Skin of body (tissue), 3 donors: ENCODE measurements at places on chromosomes 2 and 18.

GRCh38 chr2:45585267-45585861, 25.7 kb downstream of the SRBD1 start:
- peak; percentile 43 for DNase-seq

DNA sequence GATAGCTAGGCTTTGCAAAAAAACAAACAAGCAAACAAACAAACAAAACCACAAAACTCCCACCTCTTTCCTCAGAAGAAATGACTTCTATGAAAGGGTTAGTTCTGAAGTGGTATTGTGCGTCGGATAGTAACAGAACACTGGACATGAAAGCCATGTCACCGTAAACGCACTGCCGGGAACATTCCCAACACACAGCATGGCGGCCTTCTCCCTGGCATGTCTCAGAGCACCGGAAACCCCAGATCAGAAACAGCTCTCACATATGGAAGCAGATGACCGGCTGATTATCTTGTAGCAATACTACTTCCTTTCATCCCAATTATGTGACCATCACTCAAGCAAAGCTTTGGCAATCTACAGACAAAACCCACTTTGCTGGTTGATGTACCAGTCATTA, 197.8 kb upstream of the PXDN start:
- DNase-seq = no peak

DNA sequence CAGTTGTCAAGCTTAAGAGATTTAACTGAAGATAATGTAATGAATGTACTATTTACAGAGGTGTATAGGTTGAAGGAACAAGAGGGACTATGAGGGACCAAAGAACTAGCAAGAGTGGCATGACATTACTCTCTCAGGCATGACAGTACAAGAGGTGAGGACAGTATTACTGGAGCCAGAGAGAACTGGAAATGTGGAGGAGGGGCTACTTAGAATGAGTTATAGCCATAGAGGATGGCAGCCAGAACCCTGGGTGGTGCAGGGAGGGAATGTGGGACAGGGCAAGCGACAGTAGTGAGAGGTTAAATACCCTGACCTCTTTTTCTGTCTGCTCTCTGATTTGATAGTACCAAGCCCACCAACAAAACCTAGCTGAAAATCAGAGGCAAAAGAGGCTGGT, 122.6 kb upstream of the UGP2 start:
- DNase-seq = no peak

DNA sequence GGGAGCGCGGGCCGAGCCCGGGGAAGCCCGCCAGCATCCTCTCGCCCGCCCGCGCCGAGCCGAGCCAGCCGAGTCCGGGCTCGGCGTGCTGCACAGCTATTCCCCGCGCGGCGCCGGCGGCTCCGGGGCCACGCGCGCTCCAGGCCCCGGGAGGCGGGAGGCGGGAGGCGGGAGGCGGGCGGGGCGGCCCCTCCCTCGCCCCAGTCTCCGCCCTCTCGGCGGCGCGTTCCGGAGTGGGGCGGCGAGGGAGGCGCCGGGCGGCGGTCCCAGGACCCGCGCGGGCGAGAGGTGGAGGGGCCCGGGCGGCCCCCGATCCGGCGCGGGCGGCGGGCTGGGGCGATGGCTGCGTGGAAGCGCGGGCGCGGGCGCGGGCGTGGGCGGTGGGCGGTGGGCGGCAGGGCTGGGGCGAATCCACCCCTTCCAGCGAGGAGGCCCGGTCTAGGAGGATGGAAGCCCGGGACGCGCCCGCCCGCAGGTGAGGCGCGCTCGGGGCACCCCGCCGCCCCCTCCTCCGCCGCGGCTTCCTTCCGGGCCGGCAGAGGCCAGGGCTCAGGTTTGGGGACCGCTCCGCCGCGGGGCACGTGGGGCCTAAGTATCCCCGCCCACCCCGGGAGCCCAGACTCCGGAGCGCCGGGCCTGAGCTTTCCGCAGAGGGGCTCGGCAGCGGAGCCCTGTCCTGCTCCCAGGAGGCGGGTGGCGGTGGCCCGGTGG, at the start of gene ADCY3:
Gene ADCY3, minus strand, starts transcription at position 140 of the 711 bp plus-strand sequence. CDS start 1,250 bp downstream, outside the sequence.
- no peak for DNase-seq

- no peak for DNase-seq
Measured at GRCh38 chr2:150572961-150573395, 85.5 kb upstream of the RND3 start.

DNA sequence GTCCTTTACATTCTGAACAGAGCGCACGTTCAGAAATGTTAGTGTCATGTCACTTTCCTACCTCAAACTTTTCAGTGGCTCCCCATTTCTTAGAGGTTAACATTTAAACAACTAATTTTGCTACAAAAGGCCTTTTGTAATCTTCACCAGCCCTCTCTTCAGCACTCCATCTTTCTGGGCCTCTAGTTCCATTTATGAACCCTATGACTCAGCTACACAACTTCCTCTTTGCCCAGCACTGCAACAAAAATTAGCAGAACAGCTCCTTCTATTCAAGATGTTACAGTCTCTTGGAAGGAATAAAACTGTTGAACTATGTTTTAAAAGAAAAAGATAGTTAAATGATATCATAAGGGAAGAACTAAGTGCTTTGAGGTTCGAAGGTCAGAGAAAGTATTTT, 139.9 kb downstream of the VWC2L start:
- DNase-seq = no peak
